Fibroblast of the conjunctiva (primary cell): ENCODE measurements at places on chromosomes 11 and 22.

DNA sequence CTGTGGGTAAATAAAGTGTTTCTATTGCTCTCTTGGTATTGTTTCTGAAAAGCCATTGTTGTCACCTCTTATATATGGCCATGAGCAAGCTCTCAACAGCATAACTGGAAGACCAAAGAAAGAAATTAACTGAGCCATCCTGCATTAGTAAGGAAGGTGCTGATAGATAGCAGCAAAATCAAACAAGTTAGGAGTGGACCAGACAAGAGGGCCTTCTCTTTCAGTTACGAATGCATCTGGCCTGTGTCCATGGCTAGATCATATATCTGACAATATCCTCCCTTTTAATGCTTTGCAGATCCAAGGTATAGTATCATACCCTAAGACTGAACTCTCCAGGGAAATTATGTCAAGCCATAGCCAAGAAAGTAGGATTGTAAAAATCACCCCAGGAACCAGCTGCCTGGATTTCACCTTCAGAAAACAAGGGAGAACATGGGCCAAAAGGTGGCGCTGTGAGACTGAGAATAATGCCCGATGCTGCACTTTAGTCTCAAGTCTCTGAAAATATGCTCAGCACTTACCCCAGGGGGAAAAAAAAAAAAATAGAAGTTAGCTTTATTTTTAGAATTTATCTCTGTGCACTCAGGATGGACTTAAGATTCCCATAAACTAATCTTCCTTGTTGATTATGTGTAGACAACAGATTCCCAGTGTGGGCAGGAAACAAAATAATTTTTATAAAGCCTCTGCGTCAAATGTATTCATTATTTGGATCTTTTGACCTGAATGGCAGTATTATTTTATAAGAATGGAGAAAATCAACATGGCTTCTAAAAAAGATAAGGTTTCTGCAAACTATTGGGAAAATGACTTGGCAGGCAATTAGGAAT lies 415.1 kb downstream of the ETS1 start:
- DNase-seq: peak; percentile 87

DNA sequence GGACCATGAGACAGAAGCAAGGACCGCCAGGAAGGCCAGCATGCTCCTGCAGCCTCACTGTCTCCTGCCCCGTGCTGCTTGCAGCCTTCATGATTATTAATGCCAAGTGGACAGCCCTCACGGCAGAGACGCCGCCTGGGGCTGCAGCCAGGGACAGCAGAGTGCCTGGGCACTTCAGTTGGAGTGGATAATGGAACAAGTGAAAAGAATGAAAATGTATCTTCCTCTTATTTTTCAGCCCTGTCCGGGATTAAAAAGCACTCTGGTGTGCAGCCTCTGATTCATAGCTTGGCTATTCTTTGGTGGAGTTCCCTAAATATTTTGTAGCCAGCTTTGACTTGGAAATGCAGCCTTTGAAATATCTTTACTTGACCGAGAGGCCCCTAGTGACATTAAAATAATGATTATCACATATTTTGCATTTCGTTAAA lies 1404.2 kb downstream of the BRD1 start:
- no peak for DNase-seq

DNA sequence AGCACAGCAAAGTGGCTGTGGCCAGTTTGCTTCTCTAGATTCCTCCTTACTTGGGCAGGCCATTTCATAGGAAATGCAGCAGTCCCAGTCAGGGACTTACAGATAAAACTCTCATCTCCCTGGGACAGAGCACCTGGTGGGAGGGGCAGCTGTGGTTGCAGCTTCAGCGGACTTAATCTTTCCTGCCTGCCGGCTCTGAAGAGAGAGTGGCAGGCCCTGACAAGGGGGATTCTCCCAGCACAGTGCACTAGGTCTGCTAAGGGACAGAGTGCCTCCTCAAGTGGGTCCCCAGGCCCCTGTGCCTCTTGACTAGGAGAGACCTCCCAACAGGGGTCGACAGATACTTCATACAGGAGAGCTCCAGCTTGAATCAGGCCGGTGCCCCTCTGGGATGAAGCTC lies 1649.1 kb downstream of the LRRC4C start:
- DNase-seq: no peak

DNA sequence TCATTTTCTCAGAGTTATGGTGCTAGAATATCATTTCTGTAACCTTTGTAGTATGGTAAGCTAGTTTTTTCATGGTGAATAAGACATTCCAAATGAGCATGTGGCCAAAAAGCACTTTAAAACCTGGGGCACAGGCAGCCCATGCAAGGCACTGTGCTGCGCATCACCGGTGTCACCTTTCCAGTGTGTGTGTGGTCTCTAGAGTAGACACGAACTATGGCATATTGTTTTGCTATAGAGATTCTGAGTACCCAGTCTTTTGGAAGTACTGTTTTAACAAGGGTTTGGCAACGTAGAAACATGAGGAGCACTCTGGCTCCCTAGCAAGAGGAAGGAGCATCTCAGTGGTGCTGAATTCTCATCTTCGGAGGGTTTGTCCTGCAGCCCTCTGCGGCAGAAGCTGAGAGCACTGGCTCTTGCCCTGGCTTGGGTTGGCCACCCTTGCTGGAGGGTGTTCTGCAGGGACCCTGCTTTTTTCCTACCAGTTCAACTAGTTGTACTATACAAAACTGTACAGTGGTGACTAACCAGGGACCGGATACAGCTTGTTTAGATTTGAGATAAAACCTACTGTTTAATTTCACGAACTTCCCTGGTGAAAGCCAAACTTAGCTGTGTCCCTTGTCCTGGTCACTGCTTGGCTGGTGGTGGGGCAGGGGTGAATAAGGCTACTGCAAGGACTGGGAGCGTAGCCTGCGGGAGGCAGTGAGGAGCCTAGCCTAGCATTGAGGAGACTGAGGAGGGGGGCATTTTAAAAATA lies 135.7 kb downstream of the ATXN10 start:
- DNase-seq: no peak

- no peak for DNase-seq
These were observed 83.9 kb downstream of the MED15 start for GRCh38 chr22:20591295-20591645.

GRCh38 chr11:67076202-67076601 lies 19.6 kb downstream of the RHOD start:
- DNase-seq: no peak

- no peak for DNase-seq
These were observed 20.3 kb upstream of the PARVG start for GRCh38 chr22:44160421-44160820.

- DNase-seq: no peak
These were observed 2.1 kb downstream of the ADM start for GRCh38 chr11:10307022-10307399.

GRCh38 chr11:70818351-70818750 lies 420.0 kb downstream of the CTTN start:
- DNase-seq: no peak

- DNase-seq: no peak
These were observed 24.9 kb upstream of the LMO2 start for GRCh38 chr11:33916736-33917135.

DNA sequence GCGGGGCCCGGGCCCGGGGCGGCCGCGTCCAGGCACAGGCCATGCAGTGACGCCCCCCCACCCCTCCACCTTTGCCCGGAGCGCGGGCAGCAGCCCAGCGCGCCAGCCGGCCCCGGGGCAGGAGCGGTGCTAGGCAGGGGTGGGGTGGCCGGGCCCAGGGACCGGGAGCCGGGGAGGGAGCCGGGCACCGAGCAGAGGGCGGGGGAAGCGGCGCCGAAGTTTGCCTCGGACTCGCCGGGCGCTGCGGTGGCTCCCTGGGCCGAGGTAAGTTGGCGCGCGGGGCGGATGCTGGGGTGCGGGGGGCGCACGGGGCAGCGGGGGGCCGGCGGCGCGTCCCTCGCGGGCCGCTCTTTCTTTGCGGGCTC lies 332 bp downstream of the TEAD1 start:
- DNase-seq: no peak

GRCh38 chr11:7520981-7521487 lies 7.2 kb downstream of the PPFIBP2 start:
- DNase-seq: no peak

GRCh38 chr22:44828193-44828592 lies 75.8 kb downstream of the ARHGAP8 start:
- DNase-seq: no peak

DNA sequence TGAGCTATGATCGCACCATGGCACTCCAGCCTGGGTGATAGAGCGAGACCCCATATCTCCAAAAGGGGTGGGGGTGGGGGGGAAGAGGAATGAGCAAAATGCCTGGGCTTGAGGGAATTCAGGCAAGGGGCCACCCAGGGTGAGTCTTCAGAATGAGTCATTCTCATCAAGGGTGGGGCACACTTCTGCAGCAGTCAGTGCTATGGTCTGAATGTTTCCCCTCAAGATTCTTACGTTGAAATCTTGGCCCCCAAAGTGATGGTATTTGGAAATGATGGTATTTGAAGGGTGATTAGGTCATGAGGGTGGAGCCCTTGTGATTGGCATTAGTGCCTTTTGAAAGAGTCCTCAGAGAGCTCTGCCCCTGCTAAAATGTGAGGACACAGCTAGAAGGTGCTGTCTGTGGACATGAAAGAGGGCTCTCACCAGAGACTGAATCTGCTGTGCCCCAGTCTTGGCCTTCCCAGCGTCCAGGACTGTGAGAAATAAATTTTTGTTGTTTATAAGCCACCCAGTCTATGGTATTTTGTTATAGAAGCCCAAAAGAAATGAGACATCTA lies 86.4 kb upstream of the THY1 start:
- peak; percentile 59 for DNase-seq

DNA sequence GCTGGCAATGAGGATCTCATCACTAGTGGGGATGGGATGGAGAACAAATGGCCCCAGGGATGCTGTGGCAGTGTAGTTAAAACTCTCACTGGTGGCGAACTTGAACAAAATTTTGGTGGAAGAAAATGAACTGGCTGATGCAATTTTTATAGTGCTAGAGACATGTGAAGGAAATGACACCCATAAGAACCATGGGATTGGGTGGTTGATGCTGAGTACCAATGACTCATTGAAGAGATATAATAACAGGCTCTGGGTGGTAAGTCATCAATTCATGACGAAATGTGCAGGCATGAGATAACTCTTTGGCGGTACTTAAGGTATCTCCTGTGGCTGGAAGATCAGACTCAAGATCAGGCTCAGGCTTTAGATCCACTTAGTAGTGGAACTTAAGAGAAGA lies 172.9 kb upstream of the DDI1 start:
- DNase-seq: peak; percentile 56
